ENCODE measurements at places on chromosomes 11 and 22.

- DNase-seq, result no peak
Observed at GRCh38 chr11:66084821-66085475, 14.9 kb downstream of the PACS1 start.

- DNase-seq, result no peak
Observed at GRCh38 chr11:79440571-79441460, at the start of gene TENM4. Gene TENM4 (minus strand): TSS chr11:79441030. CDS start chr11:79069944, 371,086 bp downstream.

- no peak for DNase-seq
Observed at GRCh38 chr11:47389577-47390421, 11.5 kb upstream of the SPI1 start.

- peak; percentile 95 for DNase-seq
Observed at GRCh38 chr11:85718991-85719807, 33.2 kb upstream of the CCDC89 start.

GRCh38 chr22:37065961-37066360, 14.4 kb downstream of the KCTD17 start:
- no peak for DNase-seq

- no peak for DNase-seq
Observed at GRCh38 chr11:66478729-66479393, 1.4 kb upstream of the DPP3 start.

- no peak for DNase-seq
Observed at GRCh38 chr11:119340335-119341221, at the start of gene C1QTNF5. Gene C1QTNF5 (minus strand): TSS chr11:119340883. CDS start chr11:119340397, 486 bp downstream.

GRCh38 chr11:46912526-46913150, 5.7 kb downstream of the LRP4 start:
- no peak for DNase-seq

- no peak for DNase-seq
Observed at GRCh38 chr11:61613051-61613450, 32.2 kb upstream of the SYT7 start.

- no peak for DNase-seq
Observed at GRCh38 chr11:15602785-15603567, 488.3 kb downstream of the INSC start.

DNA sequence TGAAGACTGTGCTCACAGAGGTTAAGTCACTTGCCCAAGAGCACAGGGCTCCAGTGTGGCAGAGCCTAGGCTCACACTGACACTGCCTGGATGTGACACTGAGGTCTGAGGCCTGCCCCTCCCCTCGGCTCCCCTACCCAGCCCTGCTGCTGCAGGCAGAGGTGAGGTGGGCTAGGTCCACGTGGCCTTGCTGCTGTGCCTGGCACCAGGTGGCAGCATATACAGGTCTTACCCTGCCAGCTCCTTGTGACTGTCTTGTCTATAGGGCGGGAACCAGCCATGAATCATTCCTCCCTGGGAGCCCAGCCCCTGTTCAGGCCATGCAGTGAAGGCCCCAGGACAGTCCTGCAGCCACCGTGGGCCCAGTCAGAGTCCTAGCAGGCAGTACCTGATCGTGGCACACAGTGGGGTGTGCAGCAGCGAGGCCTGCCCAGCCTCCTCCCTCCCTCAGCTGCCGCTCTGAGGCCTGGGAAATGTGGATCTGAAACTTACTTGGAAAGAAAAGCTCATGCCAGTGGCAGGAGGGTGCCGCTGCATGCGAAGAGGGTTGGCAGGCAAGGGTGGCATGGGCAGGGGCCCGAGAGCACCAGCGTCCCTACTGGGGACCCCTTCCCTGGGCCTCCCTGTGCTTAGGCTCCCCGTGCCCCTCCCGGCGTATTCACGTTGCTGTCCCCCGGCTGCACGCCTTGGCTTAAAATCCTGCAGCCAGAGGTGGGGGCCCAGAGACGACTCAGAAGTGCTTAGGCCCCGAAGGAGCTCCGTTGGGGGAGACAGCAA, 1.2 kb upstream of the CERK start:
- no peak for DNase-seq

DNA sequence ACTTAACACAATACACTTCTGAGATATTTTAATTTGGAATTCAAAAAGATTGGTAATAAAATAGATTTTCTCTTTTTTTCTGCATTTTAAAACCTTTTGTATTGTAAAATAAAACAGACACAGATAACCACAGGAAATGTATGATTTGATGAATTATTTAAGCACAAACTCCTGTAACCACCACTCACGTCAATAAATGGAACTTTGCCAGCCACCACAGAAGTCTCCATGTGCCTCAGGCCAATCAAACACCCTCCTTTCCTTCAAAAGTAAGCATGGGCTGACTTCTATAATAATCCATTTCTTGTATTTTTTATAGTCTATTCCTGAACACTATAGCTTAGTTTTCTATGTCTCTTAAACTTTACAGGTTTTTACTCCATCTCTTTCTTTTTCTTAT, 721.7 kb downstream of the DLG2 start:
- peak; percentile 29 for DNase-seq

- no peak for DNase-seq
Observed at GRCh38 chr11:13952668-13953067, 9.9 kb upstream of the SPON1 start.

DNA sequence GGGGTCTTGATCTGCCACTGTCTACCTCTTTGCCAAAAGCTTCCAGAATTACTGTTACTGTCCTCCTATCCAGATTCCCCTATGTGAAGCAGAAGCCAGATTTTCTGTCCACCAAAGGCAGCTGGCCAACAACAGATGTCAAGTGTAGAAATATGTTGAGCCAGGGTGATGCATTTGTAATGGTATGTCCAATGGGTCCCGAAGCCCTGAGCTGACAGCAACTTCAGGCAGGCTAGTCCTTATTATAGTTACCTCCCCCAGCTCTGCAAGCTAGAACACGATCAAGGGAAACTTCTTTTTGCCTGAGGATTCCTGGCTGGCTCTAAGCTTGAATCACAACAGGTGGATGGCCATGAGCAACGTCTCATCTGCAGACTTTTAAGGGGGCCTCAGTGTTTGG, 10.2 kb downstream of the PAMR1 start:
- no peak for DNase-seq

DNA sequence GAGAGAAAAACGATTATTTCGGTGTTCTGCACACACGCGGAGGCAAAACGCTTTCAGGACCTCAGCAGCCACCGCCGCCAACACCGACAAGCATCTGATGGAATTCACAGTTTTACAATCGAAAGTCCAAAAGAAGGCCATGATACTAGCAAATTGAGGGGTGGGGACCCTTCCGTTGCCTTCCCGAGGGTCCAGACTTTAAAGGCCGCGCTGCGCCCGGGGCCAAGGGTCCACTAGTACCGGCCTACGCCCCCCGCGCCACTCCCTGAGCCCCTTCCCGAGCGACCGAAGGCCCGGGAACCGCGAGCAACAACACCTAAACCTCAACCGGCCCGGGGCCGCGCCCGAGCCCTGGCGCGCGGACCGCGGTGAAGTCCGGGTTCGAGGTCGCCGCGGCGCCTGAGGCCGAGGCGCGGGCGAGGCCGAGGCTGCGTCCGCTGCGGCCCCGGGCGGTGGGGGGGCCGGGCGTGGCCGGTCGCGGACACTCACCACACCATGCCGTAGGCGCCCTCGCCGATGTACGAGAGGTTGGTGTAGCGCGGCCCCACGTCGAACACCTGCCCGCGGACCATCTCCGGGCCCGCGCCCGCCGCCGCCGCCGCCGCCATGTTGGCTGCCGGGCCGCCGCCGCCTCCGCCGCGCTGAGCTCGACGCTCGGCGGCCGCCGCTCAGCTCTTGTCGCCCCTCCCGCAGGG, 465 bp downstream of the MAPK1 start:
- no peak for DNase-seq

GRCh38 chr11:10414181-10414580, 40.9 kb upstream of the AMPD3 start:
- DNase-seq, result no peak

DNA sequence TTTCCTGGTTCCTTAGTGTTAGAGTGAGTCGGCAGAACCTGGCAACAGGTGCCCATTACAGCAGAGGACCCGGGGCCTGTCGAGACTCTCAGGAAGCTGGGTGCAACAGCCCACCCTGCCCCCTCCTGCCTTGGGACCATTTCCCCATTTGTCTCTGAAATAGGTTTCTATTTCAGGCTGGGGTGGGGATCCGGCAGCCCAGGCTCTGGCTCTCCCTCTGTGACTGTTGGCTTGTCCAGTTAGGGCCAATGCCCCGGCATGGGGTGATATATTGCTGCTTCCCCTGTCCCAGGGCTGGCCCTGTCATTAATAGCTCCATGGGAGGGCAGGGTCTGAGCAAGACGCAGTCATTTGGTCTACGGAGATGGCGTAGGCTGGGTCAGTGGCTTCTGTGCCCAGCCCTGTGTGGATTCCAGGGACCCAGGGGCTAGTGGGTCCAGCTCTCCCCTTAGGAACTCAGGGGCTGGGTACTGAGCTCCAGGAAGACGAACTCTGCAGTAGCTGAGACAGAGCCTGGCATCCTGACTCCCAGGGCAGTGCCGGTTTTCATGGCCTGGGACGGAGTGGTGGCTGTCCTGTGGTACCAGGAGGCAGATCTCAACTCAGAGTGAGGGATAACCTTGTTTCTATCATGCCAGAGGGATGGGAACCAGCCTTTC, 2.7 kb downstream of the P2RY6 start:
- DNase-seq, result no peak

DNA sequence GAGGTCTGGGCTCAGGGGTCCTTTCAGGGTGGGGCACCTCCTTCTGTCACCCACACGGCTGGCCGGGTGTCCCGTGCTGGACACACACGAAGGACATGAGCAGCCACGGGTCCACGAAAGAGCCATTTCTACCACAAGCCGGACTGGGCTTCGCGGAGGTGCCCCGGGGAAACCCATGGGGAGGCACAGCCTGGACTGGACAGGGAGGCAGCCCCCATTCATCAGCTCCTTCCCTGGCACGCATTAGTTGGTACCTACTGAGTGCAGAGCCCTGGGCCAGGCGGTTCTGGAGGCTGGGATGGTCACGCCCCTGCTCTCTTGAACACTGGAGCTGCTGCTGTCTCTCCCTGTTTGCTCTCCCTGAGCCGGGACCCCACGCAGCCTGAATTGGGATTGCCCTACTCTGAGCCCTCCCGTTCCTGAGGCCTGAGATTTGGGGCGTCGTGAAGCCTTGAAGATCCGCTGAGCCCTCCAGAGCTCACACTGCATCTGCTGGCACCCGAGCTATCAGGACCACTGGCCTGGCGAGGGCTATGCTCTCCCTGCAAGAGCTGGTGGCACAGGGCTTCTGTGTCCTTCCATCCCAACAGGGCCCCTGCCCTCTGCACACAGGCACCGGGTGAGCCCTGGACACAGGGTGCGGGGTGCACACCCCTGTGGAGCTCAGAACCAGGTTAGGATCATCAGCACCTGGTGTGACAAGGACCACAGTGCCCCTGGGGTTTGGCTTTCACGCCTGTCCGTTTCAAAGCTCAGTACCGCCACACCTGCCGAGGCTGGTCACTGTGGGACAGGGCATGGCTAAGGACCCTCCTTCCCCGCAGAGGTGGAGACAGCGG, 84.6 kb downstream of the MYEOV start:
- DNase-seq, result no peak

DNA sequence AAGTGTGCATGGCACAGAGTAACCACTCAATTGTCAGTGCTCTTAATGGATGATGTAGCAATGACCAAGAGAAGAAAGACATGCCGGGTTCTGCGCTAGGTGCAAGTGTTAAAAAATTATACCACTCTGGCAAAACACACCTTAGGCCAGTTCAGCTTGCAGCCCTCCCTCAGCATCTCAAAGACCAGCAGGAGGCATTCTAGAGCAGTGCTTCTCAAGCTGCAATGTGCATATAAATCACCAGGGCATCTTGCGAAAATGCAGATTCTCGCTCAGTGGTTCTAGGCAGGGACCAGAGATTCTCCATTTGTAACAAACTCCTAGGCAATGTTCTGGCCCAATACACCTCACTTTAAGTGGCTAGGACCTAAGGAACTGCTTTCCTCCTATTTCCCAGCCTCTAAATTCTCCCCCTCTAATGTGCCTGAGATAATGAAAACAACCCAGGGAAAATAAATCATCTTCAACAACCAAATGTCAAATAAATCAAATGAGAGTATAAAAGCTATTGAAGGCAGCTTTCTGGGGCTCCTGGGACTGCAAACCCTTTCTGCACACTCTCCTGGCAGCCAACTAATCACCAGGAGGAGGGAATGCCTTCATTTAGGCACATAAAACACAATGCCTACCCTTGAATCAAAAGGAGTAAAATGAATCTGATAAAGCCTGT, 337.2 kb upstream of the API5 start:
- DNase-seq, result no peak

DNA sequence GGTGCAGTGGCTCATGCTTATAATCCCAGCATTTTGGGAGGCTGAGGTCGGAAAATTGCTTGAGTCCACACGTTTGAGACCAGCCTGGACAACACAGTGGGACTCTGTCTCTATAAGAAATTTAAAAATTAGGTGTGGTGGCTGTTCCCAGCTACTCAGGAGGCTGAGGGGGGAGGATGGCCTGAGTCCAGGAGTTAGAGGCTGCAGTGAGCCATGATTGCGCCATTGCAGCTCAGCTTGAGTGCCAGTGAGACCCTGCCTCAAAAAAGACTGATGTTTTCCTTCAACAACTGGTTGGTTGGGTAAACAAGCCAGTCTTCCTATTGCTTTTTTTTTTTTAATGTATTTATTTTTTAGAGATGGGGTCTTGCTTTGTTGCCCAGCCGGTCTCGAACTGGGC, 9.2 kb downstream of the XBP1 start:
- DNase-seq, result no peak

GRCh38 chr11:16863389-16863788, 124.9 kb downstream of the C11orf58 start:
- DNase-seq, result no peak

DNA sequence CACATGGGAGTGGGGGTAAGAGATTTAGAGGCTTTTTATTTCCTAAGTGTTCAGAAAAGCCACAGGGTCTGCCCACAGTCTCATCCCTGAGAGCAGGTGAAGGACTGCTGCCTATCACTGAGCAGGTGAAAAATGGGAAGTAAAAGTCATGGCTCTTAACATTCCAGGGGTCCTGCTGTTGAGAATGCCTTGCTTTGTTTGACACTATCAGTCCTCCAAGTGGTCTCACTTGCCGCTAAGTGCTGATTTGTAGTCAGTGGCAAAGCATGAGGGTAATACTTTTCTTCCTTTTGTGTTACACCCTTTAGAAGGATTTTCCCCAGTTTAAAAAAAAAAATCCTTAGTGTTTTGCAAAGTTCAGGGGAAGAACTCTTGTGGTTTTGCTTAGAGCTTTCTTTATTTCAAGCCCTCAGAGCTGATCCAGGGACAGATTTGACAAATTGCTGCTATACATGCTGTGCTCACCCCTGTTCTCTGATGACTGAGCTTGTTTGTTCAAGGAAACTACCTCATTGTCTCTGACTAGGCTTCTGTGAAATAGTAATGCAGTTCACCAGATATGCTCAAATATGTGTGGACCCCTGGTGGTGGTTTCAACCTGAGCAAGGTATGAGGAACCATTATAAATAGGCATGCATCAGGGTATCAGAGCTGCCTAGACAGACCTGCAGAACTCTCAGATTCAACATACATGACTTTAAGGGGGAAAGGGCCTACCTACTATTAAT, 141.0 kb downstream of the ARHGAP42 start:
- no peak for DNase-seq

GRCh38 chr11:19558189-19558986, 154.2 kb upstream of the NAV2 start:
- no peak for DNase-seq

- DNase-seq, result no peak
Observed at GRCh38 chr11:2837096-2837601, 48.4 kb downstream of the CDKN1C start.
